Adrenal gland (tissue), 19 donors: ENCODE measurements at places on chromosomes 1 and 21.
A peak's percentile ranks its signal among the peaks of the same experiment; 100 is the strongest.

DNA sequence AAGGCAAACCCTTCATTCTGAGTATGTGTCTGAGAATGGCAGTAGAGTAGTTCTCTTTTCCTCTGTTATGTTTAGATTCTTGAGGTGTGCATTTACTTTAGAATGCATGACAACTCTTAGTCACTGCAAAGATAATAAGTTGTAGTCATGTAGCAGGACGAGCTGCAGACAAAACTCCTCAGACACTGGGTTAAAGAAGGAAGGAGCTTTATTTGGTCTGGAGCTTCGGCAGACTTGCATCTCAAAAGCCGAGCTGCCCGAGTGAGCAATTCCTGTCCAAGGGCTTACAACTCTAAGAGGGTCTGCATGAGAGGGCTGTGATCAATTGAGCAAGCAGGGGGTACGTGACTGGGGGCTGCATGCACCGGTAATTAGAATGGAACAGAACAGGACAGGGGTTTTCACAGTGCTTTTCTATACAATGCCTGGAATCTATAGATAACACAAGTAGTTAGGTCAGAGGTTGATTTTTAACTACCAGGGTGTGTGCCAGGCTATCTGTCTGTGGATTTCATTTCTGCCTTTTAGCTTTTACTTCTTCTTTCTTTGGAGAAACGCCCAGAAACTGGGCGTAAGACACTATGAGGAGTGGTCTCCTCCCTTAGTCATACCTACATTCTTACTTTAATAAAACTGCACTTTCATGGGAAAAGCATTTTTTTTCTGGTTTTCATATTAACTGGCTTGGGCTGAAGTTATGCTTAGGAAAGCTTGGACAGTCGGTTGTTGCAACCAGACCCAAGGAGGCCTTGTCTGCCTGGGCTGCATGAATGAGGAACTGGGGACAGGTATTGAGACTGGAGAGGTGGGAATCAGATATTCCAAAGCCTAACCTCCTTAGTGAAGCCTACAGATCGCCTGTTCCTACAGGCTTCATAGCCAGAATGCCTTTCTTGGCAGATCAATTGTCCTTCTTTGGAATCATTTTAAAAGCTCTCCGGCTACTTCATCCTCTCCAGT, 115.1 kb downstream of the RHOU start:
- DNase-seq, result no peak

DNA sequence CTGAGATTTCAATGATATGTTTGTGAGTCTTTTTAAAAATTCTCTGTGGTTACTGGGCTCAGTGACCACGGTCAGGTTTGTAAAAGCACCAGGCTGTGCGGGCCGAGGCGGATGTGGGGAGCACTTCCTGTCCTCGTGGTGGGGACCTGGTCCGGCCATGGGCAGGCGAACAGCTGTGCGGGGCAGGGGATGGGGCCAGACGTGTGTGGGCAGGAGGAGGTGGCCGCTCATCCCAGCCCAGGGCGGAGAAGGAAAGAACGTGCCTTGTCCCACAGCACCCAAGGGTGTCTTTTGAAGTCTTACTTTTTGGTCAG, 5.2 kb upstream of the OXCT2 start:
- DNase-seq, result no peak

DNA sequence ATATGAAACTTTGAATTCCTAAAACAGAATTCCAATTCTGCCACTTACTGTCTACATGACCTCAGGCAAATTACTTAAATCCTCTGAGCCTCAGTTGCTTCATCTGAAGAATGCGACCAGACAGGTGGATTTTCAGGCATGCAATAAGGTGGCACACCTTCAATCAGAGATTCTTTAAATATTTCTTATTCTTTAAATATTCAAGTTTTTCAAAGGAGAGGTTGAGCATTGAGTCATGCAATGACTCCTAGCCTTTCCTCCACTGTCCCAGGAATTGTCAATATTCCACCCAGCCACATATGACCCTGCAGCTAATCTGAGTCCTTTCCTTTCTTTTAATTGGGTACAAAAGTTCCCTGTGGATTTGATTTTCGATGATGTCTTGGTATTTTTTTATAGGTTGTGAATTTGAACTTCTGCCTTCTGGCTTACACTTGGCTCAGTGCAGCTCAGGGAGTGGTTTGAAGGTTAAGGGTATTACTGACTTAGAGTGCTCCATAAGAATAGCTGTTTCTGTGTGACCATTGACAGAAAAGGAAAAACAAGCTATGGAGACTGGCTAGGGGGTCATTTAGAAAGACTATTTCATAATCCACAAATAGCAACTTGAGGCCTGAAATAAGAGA, 52.2 kb upstream of the PRDX6 start:
- no peak for DNase-seq

GRCh38 chr1:221316491-221317056, 425.3 kb downstream of the DUSP10 start:
- DNase-seq, result no peak

GRCh38 chr1:147235822-147236221, 6.7 kb upstream of the CHD1L start:
- DNase-seq, result no peak

DNA sequence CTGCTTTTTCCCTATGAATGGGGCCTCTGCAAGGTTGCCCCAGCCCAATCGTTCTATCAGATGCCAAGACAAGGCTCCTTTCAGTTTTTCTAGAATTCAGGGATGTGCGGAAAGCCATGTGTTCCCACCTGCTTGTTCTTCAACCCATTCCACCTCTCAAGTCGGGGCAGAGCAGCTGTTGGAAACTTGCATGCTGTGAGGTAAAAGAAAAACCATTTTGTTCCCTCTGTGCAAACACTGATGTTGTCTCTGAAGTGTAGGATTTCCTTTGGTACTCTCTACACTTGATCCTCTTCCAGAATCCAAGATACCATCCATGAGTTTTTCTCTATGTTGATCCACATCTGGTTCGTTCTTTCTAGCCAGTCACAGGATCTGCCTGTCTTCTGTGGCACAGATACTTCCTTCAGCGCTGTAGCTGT, 7.3 kb downstream of the IER5 start:
- DNase-seq, result no peak

GRCh38 chr1:237091691-237092090, 49.7 kb downstream of the RYR2 start:
- DNase-seq, result no peak

GRCh38 chr1:180560868-180561600, 2.3 kb downstream of the OVAAL start:
- DNase-seq, result no peak

- DNase-seq, result no peak
These were observed 154.0 kb downstream of the PSMG1 start for GRCh38 chr21:39029086-39029755.

GRCh38 chr1:12549460-12550349, 68.3 kb downstream of the DHRS3 start:
- peak; percentile 89 for DNase-seq

- no peak for DNase-seq
These were observed 10.7 kb downstream of the TRIM46 start for GRCh38 chr1:155184351-155184811.

DNA sequence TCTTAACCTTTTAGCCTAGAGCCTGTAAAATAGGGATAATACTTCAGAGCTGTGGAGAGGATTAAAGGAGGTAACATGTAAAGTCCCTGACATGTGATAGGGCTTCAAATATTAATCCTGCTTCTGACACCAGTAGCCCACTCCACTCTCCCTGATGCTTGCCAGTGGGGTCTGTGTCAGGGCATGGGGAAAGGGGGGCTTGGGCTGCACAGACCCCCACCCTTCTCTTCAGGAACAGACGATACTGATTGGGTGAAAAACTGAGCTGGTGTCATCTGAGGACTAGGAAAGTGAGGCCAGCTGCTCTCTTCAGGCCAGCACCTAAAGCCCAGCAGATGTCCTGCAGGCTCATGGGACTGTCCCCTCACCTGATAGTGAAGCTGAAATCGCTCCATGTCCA, 27.0 kb upstream of the MEF2D start:
- DNase-seq, result no peak

DNA sequence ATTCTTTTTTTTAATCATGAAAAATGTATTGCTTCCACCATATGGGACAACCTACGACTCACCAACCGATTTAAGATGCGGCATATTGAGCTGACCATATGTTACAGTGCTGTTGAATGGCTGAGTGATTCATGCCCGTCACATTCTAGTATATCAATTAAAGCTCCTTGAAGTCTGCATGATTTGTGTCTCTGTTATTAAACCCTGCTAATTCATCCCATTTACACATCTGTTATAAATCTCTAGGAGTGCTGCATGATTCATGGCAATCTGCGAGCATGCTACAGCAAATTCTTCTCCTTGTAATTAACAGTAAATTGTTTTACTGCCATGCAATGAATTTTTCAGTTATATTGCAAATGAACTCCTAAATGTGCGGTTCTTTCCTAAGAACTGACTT, 239.8 kb downstream of the USH2A start:
- DNase-seq, result no peak

DNA sequence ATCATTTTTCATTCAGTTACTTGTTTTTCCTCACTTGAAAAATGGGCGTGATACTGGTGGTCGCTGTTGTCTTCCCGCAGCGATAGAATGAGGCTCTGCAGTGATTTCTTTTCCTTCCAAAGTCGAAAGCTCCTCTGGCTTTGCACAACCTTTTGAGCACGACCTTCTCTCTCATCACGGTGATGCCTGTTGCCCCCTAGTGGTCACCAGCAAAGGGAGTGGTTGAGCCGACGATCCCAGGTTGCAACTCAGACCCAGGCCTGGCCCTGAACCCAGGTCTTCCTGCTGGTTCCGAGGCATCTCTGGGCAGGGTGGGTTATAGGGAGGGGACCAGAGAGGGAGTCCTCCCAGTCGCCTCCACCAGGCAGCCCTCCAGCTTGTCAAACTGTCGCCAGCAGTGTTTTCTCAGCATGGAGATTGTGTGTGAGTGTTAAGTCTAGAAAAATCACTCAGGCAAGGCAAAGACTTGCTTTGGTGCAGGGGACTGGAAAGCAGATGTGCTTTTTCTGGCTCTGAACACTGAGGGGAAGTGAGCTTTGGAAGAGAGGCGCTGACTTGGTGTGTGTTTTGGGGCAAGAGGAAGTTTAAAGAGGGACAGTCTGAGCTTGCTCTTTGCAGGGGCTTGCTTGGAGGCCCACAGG, 285.3 kb downstream of the CAMTA1 start:
- DNase-seq, result peak; percentile 73

DNA sequence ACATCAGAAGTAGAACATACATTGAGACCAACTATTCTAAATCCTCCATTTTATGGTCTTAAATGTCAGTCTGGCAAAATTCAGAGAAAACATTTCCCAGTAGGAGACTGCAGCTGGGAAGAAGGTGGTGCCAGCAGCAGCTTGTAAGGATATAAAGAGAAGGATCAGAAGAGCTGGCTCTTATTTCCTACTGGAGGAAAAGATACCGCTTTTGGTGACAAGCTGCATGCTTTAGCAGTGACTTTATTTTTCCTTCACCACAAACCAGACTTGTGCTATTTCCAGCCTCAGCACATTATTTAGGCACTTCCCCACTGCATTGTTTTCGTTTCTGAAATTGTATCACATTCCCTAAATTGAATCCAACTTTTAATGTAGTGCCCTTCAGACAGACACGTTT, 28.4 kb downstream of the RNF11 start:
- no peak for DNase-seq

DNA sequence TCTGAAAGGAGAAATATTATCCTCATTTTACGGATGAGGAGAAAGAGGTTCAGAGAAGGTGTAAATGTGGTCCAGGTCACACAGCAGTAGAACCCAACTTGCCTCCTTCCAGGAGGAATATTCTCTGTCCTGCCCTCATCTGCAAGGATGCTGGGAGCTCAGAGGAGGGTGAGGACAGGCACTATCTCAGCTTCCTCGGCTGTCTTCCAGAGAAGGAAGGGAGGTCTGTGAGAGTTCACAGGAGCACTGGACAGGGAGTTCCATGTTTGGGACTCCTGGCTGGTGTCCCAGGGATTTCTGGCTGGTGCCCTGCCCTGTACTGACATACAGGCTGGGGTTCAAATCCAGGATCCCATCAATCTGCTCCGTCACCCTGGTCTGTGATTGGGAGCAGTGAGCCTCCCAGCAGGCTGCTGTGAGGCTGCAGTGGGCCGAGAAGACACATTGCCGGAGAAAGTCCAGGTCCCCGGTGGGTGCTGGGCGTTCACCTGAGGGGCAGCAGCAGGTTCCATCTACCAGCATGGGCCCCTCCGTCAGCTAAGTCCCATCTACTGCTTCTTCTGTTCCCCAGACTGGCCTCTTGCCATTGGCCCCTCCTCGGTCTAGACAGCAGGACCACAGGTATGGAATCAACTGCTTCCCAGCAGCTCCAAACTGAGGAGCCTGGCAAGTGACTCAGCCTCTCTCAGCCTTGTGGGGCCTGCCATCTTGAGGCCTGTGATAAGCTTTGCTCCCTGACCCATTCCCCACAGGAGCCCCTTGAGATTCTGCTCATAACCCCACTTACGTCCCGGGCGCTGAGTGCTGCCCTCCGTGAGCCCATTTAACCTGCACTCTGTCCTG, 8.5 kb upstream of the BSND start:
- peak; percentile 19 for DNase-seq

DNA sequence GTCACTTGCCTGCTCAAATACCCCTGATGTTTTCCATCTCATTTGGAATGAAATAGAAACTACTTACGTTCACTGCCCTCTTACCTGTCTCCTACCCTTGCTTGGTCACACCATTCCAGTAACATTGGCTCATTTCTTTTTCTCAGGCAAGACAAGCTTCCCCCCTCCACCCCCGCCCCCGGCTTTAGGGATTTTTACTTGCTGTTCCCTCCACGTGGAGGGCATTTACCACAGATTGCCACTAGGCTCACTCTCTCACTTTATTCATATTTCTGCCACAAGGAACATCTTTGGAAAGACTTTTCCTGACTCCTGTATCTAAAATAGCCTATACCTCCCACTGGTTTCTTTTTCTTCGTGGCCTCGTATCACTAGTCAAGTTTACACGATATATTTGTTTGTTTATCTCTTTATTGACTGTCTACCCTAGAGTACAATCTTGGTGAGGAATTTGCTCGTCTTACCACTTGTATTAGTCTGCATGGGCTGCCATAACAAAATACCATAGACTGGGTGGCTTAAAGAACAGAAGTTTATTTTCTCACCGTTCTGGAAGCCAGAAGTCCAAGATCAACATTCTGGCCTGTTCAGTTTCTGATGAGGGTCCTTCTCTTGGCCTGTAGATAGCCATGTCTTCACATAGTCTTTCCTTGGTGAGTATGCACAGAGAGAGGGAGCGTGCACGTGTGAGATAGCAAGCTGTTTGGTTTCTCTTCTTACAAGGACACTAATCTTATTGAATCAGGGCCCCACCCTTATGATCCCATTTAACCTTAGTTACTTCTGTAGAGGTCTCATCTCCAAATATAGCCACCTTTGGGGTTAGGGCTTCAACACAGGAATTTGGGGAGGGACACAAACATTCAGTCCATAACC, 126.2 kb downstream of the NRDC start:
- no peak for DNase-seq

DNA sequence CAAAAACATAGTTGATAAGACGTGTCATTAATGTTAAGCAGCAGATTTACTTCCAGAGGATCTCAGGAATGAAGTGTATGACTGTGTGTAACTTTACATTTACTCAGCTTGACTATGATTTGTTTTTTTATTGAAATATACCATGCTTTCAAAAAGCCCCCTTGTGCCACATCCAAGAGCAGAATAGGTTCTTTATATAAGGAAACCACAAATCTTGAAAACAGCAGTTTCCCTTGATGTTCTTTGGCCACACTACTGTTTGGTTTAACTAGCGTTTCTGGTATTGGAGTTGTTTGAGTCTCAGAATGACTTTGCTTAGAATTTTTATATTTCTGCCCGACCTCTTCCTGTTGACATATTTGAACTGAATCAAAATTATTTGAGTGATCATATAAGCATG, 25.0 kb downstream of the LRRC8C start:
- no peak for DNase-seq

GRCh38 chr1:186770421-186770820, 58.3 kb upstream of the PLA2G4A start:
- no peak for DNase-seq

- no peak for DNase-seq
These were observed 64.6 kb upstream of the C1orf21 start for GRCh38 chr1:184322253-184322652.

- no peak for DNase-seq
These were observed 41.5 kb upstream of the BCAR3 start for GRCh38 chr1:93723110-93723509.
